Naive thymus-derived CD4-positive, alpha-beta T cell (primary cell): ENCODE measurements at places on chromosomes 6 and 20.

DNA sequence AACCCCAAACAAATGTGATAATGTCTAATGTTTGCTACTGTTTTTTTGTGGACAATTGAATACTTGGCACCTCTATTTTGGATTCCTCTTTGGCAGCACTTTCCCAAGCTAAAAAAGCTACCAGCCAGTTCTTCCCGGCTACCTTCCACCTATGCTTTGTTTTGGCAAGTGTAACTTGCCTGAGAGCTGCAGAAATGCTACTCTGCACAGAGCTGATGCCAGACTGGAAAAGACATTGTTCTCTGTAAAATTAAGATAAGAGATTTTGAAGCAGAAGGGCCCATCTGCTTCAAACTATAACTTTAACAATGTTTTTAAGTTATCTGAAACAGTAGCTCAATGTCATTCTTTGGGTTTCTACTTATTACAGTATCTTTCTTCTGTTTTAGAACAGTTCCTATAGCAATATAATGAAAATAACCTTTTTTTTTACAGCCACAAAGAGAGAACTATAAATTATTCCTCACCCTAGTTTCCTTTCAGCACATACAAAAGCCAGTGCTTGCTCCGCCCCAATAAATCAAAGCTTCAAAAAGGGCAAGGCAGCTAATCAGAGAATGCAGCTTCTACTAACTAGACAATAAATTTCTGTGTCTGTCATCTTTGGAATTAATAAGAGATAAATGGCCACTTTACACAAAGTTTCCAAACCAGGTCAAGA, 183.1 kb downstream of the UBE3D start:
- no peaks in the 10 kb centered on the region for H3K4me1 ChIP-seq
- H3K4me3 ChIP-seq = no peak overlapping the region
- no peak overlapping the region for H3K27ac ChIP-seq

- H3K36me3 ChIP-seq = no peaks in the 10 kb centered on the region
- no peak overlapping the region for H3K4me3 ChIP-seq
- H3K4me1 ChIP-seq = no peaks in the 10 kb centered on the region
- DNase-seq = no peak
- no peaks in the 10 kb centered on the region for H3K27me3 ChIP-seq
These were observed 369.1 kb upstream of the MARCKS start for GRCh38 chr6:113488061-113488460.

DNA sequence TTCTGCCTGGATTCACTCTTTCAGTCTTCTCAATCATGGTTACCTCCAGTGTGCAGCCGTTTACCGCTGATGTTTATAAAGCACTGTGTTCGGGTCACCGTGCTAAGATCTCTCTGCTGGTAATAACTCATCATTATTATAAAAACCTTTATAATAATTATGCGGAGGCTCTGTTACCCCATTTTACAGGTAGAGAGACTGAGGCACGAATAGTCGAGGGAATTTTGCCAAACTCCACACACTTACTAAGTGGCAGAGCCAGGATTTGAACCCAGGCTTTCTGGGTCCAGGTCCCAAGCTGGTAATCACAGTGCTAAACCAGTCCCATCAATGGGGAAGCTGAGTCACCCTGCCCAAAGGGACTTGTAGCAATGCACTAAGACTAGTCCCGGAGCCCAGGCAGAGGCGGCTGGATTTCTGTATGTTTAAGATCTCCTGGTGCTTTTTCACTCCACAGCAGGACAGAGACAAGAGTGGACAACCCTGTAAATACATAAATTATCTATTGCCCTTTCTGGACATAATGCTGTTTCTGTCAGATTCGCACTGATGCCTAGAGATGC, 48.1 kb downstream of the SYNJ2 start:
- H3K4me3 ChIP-seq = no peak overlapping the region
- H3K27ac ChIP-seq = no peak overlapping the region
- no peak for DNase-seq
- H3K27me3 ChIP-seq = no peaks in the 10 kb centered on the region

DNA sequence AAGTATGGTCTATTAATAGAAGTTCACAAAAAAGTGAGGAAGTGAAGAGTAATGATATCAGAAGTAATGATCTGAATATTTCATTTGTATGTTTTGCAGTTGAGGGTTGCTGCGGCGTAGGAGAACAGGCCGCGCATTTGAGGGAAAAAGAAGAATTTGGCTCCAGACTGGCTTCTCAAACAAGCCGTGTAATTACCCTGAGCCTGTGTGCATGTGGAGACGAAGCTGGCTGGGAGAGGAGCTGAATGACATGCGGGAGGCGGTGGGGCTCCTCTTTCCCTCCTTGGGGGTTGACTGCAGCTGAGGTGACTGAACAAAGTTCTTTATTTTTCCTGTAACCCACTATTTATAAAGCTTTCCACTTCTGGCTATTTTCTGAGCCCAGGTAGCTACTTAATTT, 115.5 kb upstream of the AFDN start:
- H3K27me3 ChIP-seq = peaks cover 6% of the 10 kb centered on the region
- H3K27ac ChIP-seq = no peak overlapping the region
- no peak for DNase-seq
- no peaks in the 10 kb centered on the region for H3K36me3 ChIP-seq
